ENCODE measurements at places on chromosomes 2 and 18.

DNA sequence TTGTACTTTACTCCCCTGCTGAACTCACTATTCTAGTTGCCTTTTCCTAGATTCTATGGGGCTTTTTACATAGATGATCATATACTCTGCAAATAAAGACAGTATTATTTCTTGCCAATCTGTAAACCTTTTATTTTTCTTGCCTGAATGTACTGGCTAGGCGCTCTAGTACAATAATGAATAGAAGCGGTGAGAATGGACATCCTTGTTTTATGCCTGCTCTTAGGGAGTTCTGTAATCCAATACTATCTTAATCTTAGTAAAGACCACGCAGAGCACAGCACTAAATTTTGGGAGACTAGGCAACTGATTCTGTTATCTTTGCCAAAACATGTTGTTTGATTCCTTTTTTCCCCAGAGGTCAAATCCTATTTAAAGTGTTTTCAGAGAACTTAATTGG is 7.0 kb downstream of the KRCC1 start:
- no peak for DNase-seq

- no peak for DNase-seq
Measured at GRCh38 chr2:54396798-54397197, 59.3 kb upstream of the SPTBN1 start.

GRCh38 chr2:229416116-229416694 is 145.1 kb upstream of the PID1 start:
- DNase-seq: peak; percentile 65

GRCh38 chr2:95277246-95277906 is 3.1 kb downstream of the PROM2 start:
- no peak for DNase-seq

DNA sequence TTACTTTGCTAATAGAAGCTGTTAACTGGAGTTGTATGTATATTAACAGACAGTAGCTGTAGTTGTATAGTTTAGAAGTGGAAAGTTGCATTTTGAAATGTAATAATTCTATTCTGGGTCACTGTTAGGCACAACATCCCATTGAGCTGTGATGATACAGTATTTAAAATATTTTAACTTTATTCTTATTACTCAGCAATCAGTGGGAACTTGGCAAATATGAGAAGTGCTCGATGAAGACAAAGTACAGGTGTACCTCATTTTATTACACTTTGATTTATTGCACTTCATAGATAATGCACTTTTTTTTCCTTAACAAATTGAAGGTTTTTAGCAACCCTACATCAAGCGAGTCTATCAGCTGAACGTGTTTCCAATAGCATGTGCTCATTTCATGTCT is 8.6 kb downstream of the DNAJC10 start:
- no peak for DNase-seq

DNA sequence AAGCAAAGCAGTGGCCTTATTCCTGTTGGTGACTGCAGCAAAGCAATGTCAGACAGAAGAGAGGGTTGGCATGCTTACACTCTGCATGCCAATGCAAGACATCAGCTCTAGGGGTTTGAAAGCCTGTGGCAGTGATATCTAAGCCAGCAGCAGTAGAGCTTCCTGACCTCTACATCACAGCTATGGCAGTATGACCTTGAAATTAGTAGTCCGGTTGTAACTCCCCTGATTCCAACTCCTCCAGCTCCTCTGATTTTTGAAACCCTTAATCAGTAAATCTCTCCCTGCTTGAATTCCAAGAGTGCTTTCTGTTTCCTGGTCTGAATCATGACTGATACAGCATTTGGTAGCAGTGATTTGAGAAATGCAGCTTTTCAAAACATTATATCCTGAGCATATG is 60.0 kb upstream of the LRP1B start:
- DNase-seq: no peak

DNA sequence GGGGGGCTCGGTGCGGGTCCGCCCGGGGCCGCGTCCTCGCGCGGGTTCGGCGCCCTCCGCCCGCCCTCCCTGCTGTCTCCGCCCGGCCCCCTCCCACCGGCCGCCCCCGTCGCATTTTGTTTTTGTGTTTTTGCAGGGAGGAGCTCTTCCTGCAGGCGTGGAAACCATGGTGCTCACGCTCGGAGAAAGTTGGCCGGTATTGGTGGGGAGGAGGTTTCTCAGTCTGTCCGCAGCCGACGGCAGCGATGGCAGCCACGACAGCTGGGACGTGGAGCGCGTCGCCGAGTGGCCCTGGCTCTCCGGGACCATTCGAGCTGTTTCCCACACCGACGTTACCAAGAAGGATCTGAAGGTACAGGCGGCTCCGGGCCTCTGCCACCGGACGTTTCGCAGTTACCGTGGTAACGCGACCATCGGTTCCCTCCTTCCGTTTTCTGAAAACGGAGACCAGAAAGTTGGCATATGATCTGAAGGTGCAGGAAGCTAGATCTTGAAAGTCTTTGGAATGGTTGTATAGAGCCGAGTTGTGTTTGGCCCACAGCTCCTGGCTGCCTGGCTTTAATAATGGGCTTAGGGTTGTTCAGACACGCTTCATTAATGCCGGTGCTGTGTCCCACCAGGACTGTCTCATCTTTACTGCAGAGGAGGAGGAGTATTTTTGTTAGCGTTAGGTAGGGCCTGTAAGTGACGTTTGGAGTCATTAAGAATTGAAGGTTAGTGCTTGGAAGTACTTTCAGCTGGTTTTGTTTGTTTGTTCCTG is 891 bp downstream of the KDM3A start:
- DNase-seq: peak; percentile 69

DNA sequence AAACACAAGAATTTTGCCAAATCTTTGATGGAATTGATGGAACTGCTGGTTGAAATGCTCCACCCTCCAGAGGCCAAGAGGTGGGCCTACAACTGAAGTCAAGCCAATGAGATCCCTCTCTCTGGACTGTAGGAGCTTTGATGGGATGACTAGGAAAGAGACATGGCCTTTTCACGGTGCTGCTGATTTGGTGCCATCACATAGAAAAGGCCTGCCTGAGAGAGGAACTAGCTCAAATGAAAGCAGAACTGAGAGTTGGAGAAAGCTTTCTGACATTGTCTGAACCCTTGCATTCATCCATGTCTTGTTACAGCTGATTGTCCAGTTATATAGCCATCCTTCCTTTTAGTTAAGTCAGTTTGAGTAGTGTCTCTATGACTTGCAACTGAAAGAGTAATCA is 283.8 kb upstream of the LYPD1 start:
- no peak for DNase-seq

- no peak for DNase-seq
Measured at GRCh38 chr2:37376421-37377186, 32.2 kb downstream of the QPCT start.

GRCh38 chr2:127283275-127283674 is 10.7 kb downstream of the ERCC3 start:
- no peak for DNase-seq

DNA sequence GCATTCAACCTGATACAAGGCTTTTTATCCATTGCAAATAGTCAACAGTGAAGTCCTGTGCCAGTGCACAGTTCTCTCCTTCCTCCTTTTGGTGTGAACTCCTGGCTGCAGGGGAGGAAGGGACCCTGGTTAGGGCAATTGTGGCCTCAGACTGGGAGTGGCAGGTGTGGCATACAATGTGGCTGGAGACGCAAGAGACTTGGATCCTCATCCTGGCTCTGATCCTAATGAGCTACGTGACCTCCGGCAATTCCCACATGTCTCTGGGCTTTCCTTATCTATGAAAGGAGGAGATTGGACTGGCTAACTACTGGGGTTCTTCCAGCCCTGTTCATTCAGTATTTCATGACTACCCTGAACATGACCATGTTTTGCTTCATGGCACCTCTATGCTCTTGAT is 10.5 kb upstream of the IL1A start:
- no peak for DNase-seq

DNA sequence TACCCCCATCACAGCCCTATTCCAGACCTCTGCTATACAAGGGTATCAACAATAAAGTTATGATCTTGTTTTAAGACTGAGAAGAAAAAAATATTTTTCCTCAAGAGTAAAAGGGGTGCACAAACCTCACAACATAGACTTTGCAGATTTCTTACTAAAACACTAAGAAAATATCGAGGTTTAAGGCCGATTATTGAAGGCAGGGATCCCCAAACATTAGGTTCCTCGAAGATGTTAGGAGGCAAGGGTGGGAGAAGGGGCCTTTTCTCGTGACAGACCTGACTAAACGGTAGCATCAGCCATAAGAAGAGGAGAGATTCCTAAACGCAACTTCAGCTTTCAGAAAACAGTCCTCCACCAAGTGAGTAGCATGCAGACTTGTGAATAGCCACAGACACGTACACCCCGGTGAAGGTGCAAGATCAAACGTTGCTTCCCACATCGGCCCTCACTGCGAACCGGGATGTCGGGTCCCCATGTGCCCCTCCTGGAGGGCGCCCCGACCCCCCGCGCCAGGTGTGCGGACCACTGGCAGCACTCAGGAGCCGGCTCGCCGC is 678 bp downstream of the PIAS2 start:
- no peak for DNase-seq

DNA sequence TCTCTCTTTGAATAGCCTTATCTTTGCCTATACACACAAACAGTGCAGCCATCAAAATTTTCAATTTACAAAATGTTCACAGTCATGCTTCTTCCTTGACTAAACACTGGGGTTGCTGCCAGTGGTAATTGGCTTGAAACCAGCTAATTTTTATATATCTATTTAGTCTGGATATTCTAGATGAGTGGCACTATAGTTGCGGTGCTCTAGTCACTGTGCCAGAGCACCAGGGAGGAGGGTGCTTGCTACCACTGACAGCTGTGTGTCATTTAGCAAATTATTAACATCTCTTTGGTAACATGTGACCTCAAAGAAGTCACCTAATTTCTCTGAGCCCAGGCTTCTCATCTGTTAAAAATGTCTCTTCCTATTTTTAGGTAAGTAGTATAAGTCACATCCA is 130.4 kb downstream of the MEIS1 start:
- no peak for DNase-seq

GRCh38 chr18:76363436-76364120 is 131.5 kb downstream of the ZNF516 start:
- no peak for DNase-seq

- no peak for DNase-seq
Measured at GRCh38 chr2:174776223-174776622, 12.0 kb upstream of the CHRNA1 start.

DNA sequence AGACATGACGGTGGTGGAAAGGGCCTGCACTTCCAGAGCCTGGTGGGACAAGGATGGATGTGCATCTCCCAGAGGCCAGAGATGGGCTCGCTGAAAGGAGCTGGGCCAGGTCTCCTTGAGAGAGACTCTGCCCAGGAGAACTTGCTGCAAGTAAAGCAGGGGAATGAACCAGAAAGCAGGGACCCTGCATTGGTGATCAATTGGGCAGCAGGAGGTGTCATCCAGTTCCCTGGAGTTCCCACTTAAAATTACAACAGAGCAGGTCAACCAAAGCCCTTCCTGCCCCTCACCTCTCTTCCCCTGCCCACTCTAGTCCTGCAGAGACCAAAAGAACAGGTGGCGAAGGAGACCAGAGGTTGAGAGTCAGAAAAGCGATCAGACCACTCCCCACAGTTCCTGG is 69.7 kb upstream of the CAB39 start:
- DNase-seq: no peak

GRCh38 chr18:58180738-58181353 is 136.8 kb downstream of the NEDD4L start:
- DNase-seq: no peak

GRCh38 chr2:46098621-46099062 is 198.6 kb upstream of the EPAS1 start:
- DNase-seq: no peak
